ENCODE measurements at places on chromosomes 2 and 18. TPM values are rescaled to one million over a fixed set of nuclear protein-coding genes. Genes with fewer than 3 reads are reported as not detected.

Gene POTEJ
- not detected for total RNA-seq

DNA sequence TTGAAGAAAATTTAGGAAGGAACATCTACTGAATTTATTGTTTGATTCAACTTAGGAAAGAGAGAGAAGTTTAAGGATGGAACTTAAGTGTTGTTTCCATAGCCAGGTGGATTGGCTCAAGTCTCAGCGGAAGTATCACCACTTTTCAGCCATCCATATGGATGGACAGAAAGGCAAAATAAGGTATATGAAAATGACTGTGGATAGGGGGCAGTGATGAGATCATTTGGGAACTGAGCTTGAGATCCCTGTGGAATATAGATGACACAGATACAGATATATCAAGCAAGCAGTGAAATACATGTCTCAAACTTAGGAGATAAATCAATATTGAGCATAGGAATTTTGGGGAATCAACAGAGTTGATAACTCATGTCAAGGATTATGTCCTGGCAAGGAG, 1462.7 kb upstream of the NXPH2 start:
- DNase-seq = no peak

GRCh38 chr2:19746137-19746600, 155.6 kb downstream of the TTC32 start:
- DNase-seq = no peak

DNA sequence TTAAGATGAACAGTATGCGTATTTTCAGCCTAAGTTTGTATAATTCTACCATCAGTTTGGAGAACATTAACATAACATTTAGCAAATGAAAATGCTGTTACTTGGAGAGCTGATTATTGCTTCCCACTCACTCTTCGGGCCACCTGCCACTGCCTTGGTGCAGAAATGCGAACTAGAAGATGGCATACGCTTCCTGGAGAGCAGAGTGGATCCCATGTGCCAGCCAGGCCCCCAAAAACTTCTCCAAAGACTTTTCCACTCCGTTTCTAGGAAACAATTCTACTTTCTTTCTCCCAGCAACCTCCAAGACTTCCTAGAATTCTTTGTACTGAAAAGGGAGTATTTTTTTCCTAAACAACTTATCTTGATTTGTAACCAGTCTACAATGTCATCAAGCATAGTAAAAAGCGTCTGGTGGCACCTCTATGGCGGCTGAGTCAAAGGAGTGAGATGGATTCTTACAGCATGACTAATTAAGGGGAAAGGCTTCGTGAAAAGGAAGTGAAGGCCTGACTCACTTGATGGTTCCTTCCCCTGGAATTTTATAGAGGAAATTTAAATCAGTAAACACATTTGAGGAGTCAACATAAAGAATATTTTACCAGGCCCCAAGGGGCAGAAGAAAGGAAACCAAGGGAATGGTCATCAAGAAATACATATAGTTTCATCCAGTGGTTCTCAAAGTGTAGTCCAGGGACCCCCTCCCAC, 36.6 kb downstream of the FEZ2 start:
- no peak for DNase-seq

Gene ALS2
- 26.4 TPM for total RNA-seq

GRCh38 chr2:224027070-224027469, 12.0 kb downstream of the SERPINE2 start:
- no peak for DNase-seq

DNA sequence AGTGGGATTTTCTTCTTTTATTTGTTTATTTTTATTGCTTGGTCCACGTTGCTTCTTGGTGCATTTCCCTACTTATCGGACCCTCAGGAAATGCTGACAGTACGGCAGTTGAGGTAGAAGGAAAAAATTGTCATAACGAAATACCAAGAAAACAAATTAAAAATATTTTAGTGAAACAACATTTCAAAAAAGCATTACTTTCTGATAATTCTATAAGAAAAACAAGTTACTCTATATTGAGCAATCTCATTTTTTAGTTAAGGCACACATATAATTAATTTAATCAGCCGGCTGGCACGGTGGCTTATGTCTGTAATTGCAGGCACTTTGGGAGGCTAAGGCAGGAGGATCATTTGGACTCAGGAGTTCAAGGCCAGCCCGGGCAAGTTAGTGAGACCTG, 102.1 kb downstream of the SH3YL1 start:
- no peak for DNase-seq

DNA sequence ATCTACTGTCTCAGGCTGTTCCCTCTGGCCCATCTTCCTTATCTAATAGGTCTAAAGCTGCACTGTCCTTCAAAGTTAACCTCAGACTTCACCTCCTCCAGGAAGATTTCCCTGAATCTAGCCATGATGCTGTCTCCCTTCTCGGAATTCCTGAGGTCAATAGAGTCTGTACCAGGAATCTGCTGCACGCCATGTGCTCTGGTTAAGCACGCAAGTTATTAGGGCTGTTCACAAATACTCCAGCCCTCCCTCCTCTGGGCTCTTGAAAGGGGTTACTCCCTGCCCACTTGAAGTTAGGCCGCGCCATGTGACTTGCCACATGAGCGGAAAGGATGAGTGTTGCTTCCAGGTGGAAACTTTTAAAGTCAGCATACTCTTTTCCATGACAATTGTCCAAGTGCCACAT, 43.6 kb downstream of the MCFD2 start:
- no peak for DNase-seq

DNA sequence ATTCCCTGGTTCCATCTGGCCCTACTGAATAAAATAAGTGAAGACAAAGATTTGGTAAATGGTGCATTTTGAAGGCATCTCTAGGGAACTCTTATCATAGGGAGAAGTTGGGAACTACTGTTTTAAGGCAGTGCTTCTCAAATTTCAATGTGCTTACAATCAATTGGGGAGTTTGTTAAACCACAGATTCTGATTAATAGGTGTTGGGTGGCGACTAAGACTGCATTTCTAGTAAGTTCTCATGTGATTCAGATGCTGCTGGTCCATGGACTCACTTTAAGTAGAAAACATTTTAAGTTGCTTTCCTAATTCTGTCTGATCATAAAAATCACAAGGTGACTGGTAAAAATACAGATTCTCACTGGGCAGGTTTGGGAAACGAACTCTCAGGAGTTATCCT, 14.6 kb downstream of the FARSB start:
- DNase-seq = no peak

Gene FOXI3
- total RNA-seq = not detected

DNA sequence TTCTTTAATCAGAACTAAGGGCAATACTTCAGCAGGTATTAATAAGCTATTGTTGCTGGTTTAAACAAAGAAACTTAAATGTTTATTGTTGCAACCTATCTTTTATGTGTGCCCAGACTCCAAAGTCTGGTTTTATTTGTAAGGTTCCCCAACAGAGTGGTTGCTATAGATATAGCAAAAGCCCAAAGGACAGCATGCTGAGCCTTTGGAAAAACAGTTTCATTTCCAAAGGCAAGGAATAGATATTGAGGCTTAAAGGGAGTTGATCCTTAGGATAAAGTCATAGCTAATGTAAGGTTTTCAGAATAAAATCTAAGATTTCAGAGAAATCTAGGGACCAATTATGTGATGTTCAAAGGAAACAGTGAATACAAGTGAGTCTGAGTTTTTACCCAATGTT, 413.2 kb upstream of the SLC14A2 start:
- no peak for DNase-seq

DNA sequence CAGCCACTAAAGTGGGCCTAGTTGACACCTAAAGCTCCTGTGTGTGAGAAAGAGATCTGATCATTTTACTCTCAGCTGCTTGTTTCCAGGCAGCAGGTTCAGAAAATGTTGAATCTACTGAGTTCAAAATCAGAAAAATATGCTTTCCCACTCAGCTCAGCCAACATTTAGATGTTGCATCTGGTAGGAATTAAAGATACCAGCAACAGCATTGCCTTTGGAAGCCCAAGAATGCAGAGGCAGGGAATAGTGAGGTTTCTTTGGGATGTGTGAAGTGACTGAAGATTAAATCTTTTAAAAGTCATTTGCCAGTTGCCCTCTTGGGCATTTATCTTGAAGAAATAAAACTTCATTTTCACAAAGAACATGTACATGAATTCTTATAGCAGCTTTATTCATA, 33.9 kb upstream of the DOCK10 start:
- no peak for DNase-seq

- no peak for DNase-seq
Observed at GRCh38 chr18:74414953-74415515, 42.1 kb downstream of the DIPK1C start.

DNA sequence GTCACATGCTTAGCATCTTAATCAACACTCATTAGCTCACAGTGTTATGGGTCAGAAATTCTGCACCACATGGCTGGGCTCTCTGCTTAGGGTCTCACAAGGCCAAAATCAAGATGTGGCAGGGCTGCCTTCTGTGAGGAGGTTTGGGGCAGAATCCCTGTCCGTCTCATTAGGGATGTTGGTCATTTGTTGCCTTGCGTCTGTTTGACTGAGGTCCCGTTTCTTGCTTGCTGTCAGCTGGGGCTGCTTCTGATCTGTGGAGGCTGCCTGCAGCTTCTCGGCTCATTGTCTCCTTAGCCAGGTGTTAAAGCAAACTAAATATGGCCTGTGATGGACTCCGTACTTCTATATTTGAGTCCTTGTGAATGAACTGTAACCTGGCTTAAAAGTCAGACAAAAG, 146.5 kb downstream of the NDUFA10 start:
- DNase-seq = no peak

GRCh38 chr2:191701696-191702095, 23.8 kb downstream of the NABP1 start:
- no peak for DNase-seq

DNA sequence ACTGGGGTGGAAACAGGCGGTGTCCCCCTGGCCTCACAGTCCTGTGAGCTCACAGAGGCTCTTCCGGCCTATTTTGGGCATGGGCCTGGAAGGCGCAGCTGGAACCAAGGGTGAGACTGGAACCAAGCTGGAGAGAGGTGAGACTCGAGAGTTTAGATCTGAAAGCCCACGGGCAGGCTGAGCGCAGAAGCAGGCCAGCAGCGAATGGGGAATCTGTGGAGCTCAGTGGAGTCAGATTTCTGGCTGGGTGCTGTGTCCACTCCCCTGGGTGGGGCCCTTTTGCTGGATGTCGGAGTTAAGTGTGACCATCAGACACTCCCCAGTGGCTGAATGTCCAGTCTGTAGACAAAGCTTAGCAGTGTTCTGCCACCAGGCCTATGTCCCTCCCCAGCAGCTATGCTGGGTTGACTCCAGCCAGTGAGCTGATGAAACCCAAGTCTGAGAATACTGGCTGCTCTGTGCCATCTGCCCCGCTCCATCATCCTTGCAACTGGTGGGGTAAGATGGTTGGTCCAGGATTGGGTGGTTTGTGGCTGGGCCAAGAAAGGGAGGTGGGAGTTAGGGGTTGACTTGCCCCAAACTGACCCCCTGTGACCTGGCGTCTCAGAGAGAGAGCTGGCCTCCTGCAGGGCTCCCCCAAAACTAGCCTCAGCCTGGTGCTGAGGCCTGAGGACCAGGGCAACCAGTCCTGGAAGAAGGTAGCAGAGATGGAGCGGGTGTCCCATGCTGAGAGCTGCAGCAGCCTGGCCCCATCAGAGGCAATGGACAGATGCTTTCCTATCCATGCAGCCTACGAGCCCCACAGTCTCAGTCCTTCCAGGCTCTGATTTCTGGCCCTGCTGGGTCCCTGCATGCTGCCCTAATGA, 34.4 kb downstream of the CYP26B1 start:
- no peak for DNase-seq

Gene SIX2
- 30.4 TPM for total RNA-seq

DNA sequence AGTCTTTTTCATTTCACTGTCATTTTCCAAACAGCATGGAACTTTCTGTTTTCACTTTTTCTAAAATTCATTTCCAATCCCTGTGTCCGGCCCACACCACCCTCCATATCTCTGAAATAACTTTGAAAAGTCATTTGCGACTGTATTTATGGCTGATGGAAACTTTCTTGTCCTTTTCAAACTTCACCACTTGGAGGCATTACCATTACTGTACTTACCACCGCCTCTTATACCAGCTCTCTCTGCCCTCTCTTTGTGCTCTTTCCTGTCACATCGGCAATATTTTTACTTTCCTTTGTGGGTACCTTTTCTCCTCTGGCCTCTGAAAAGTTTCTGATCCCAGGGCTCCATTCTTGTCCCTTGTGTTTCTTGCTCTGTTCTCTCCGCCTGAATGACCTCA, 39.5 kb upstream of the IL1RL1 start:
- DNase-seq = no peak

Gene ST8SIA5
- 7.7 TPM for total RNA-seq

DNA sequence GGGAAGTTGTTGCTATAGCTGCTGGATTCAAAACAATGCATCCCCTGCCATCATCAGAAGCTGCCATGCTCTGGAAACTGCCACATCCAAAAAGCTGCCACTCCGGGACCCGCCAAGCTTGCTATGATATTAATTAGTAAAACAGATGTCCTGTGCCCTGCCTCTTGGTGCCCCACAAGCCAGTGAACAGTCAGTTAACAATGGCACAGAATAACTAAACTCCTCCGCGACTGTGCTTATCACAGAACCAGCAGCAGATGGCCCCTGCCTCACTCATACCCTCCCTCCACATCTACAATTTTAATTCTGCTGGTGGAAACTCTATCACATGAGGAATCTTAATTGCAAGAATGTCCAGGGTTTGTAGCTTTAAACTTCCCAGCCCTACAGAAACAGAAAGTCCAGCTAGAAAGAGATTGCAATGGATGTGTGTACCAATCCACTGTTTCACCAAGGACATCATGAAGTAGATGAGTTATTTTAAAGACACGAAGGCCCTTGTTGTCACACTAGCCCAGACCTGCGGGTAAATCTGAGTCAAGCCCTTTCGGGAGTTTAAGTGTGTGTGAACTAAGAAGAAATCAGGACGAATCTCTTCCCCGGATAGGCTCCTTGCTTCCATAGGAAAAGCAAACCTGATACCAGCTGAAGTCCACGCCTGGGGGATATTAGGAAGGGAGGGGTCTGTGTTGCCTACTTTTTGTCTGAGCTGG, 7.4 kb upstream of the ACYP2 start:
- DNase-seq = no peak

Gene RUFY4
- total RNA-seq = not detected

Gene MAP3K19
- total RNA-seq = not detected

DNA sequence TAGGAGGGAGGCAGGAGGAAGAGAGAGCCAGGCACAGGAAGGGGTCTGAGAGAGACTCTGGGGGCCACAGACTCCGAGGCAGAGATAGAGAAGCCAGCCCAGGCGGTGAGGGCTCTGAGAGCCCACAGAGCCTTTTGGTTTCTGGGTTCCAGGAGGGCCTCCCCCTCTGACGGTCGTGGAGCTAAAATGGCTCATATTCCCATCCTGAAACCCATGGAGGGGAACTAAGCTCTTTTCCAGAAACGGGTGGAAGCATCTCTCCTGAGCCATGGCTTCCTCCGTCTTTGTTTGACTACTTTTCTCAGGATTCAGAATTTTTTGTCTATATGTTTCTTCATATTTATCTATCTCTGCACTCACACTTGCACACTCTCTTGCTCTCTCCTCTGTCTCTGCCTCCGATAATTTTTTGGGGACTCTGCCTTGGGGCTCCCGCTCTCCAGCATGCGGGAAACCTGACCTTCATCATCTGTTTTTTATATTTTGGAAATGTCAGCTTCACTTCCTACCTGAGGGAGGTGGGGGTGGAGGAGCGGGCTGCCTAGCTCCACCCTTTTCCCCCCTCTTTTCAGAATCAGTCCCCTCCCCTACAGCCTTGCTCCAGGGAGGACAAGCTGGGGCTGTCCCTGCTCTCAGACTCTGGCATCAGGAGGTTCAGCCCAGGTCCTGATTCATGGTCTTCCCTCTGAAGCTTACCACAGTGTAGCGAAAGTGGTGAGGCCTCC, 5.0 kb upstream of the PKDCC start:
- DNase-seq = no peak

Gene CFC1
- total RNA-seq = not detected

Gene TMEM163
- 0.32 TPM for total RNA-seq

- no peak for DNase-seq
Observed at GRCh38 chr2:220129391-220129790, 502.0 kb downstream of the SLC4A3 start.

GRCh38 chr2:146661473-146662096, 1183.2 kb upstream of the ACVR2A start:
- DNase-seq = no peak

Gene DCDC2C
- not detected for total RNA-seq
